H9 (cell line): ENCODE measurements at places on chromosomes 5 and 9.
A peak's percentile ranks its signal among the peaks of the same experiment; 100 is the strongest.

GRCh38 chr5:111070272-111071134 is 1.0 kb upstream of the TSLP start:
- peak; percentile 70 for DNase-seq

DNA sequence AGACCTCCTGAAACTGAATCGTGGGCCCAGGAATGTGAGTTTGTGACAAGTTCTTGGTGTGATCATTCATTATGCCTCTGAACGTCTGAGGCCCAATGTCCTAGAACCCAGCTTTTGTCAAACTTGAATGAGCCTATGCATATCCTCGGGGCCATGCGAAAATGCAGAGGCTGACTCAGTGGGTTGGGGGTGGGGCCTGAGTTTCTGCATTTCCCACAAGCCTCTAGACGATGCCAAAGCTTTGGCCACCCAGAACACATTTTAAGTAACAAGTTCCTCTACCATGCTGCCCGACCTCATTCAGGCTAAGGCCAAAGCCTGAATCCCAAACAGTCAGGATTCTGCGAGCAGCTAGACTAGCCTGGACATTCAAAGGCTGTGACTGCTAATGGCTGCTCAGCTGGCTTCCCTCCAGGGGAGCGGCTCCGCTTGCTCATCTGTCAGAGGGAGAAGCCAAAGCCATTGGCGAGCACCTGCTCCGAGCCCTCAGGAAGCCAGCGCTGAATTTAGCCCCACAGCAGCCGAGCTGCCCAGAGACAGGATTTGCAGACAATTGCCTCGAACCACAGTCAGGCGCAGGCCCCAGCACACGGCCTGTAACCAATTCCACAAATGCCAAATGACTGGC is 177.5 kb downstream of the ZDHHC21 start:
- peak; percentile 83 for DNase-seq

- DNase-seq, result no peak
Measured at GRCh38 chr5:74040811-74041491, 415.0 kb downstream of the ARHGEF28 start.

GRCh38 chr9:5958273-5958672 is 57.2 kb downstream of the RANBP6 start:
- DNase-seq, result no peak

GRCh38 chr9:96158909-96159575 is 142.9 kb downstream of the HSD17B3 start:
- DNase-seq, result no peak

- no peak for DNase-seq
Measured at GRCh38 chr5:150642567-150642927, 2.1 kb downstream of the SYNPO start.

DNA sequence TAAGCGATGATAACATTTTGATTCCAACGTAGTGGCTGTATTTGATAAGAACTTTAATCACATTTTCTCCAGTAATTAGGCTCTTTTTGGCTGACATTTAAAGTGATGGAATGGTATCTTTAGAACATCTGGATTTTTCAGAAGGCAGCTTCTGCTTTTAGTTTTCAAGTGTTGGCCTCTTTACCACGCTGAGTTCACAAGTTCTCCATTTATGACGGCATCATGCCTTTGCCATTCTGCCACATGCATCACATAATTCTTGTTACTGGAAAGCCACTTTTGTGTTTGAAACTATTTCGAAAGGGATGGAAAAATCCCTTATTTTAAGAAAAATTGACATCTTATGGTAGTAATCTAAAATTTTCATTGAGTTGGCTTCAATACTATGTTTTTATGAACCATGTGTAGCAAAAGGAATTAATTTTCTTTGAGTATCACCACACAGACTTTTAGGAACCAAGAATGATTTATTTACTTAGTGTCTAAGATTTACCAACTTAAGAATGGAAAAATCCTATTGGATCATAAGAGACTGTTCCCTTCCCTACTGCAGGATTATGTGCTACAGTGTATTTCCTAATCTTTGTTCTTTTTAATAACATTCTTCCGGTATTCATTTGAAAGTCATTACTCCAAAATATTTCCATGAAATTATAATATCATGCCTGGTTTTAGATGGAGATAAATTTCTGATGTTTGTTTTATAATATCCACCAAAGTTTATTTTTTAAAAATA is 344.2 kb downstream of the ADGRV1 start:
- no peak for DNase-seq

GRCh38 chr5:75667586-75667985 is 49.7 kb downstream of the POC5 start:
- no peak for DNase-seq

DNA sequence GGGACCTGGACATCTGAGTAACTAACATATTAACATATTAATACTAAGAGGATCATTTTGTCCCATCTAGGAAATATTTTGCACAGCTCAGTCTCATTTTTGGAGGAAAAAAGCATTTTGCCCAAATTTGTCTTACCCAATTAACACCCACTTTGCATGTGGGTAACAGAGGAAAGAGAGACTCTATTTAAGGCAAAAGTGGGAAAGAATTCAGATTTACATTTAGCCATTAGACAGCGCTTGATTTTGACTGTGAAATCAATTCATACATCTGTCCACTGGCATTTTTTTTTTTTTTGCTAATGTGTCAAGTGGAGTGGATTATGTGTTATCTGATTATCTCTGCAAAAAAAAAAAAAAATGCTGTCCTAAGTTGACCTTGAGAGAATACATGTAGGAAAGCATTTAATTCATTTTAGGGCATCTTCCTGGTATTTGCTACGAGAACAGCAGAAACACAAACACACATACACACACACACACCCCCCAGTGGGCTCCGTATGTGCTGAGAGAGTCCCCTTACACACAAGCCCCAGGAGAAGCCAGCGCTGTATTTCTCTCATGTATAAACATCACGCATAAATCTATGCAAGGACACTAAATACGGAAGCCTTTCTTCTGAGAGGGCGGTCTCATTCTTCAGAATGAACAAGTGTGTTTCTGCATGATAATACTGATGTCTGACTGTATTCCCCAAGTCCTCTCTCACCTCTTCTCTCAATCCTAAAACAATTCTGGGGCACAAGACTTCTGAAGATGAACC is 202.0 kb upstream of the KLF9 start:
- DNase-seq, result no peak

GRCh38 chr9:122016744-122017143 is 76.4 kb downstream of the TTLL11 start:
- DNase-seq, result no peak

DNA sequence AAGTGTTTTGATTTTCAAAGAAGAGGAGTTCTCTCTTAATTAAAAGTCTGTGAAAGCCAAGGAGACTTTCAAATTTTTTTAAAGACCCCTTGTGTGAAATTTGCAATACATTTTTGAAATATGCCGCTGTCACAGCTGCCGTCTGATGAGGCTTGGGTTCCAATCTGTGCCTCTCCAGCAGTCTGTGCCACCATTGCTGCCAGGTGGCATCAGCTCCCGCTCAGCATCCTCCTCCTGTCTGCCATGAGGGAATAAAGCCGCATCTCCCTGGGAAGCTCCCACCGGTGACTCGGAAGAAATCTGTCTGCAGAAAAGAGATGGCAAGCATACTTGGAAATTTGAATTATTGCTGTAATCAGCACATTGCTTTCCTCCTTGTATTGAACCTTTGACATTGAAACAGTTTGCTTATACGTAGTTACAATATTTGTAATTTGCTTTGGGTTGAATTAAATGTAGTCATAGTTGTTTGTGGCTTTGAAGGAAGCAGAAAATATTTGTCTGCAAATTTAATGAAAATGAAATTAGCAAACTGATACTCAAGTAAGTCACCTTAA is 145.7 kb upstream of the SNX2 start:
- DNase-seq, result no peak

DNA sequence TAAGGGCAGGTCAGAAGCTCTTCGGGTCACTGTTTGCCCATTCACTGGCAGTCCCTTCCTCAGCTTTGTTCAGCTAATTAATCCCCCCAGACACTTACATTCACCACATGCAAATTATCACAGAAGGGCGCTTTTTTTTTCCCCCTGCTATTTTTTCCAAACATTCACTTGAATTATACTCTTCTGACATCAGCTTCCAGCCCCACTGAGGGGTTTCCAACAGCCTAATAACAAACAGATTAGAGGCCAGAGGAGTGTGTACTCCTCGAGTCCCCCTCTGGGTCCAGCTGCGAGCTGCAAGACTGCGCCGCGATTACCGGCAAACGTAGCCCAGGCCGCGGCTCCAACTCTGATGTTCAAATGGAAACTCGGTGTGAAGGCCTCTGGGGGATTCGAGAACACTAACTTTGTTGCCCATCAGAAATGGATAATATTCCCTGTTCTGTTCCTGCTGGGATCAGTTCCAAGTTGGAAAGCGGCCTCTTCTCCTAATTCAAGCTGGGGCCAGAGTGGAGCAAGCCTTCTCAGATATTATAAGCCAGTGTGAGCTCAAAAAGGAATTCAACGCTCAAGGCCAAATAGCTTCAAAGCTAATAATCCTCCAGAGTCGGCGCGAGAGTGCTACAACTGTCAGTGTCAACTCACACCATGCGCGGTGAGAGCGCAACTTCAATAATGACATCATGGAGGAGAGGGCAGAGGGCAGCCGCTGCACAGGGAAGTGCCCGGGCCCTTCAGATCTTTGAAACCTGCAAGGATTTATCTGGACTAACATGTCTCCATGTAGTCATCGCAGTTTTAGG is 560.8 kb downstream of the BNC2 start:
- DNase-seq, result peak; percentile 22

GRCh38 chr5:139190125-139190524 is 8.0 kb downstream of the SIL1 start:
- no peak for DNase-seq

GRCh38 chr5:127228540-127229184 is 61.9 kb upstream of the MEGF10 start:
- peak; percentile 51 for DNase-seq

DNA sequence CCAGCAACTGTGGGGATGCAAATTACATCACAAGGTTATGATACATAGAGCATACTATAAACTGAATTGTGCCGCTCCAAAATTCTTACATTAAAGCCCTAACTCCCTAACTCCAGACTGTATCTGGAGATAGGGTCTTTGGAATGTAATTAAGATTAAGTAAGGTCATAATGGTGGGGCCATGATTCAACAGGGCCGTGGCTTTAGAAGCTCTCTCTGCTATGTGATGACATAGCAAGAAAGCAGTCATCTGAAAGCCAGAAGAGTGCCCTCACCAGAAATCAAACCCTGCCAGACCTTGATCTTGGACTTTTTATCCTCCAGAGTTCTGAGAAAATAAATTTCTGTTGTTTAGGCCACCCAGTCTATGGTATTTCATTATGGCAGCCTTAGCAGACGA is 123.9 kb downstream of the FBXL17 start:
- DNase-seq, result no peak

DNA sequence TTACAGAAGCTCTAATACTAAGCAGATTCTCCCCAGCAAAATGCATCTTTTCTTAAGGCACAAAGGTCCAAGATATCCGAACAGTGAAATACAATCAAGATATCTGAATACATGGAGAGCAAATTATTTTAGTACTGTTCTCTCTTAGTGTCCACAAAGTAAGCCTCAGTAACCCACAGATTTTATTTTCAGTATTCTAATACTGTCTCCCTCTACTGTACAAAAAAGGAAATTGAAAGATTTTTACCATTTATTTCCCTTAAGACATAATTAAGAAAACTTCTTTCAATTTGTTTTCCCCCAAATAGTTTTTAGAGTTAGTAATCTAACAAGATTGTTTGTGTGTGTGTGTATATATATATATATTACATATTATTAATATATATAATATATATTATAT is 24.7 kb upstream of the NOL6 start:
- no peak for DNase-seq

DNA sequence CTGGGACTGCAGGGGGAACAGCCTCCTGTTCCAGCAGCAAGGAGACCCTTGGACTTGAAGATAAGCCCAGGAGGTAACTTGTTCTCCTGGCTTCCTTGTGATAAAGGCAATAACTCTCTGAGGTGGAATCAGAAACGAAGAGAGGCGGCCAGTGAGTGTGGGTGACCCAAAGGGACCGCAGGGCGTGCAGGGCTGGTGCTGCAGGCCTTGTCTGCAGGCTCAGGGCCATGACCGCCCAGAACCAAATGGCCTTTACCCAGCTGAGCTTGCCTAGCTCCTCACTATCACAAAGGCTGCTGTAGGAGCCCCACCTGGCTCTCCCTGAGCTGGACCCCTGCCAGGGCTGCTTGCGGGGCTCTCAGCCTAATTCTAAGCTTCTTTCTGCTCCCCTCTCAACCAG is 72.5 kb downstream of the NDFIP1 start:
- no peak for DNase-seq
